Coronary artery (tissue), 2 donors: ENCODE measurements at places on chromosomes 6 and 20.
A peak's percentile ranks its signal among the peaks of the same experiment; 100 is the strongest.

DNA sequence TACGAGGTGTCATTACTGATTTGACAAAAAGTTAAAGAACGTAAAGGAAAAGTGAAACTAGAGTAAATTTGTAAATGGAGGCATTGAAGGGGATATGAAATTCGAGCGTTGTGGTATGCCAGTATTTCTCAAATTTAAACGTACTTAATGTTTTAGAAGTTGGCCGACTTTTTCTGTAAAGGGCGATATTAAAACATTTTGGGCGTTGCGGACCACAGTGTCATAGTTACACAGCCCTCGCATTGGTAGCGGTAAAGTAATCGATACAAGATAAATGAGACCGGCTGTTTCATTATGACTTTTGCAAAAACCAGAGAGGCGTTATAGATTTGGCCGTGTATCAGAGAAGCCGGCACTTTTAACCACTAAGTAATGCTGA, 39.6 kb downstream of the OR2B2 start:
- no peak for DNase-seq

GRCh38 chr20:57108218-57108617, 158.2 kb downstream of the BMP7 start:
- no peak for DNase-seq

GRCh38 chr6:44342489-44342888, at the start of gene SPATS1:
Gene SPATS1 (plus strand): TSS chr6:44342650. CDS start chr6:44343096, 446 bp downstream.
- no peak for DNase-seq

DNA sequence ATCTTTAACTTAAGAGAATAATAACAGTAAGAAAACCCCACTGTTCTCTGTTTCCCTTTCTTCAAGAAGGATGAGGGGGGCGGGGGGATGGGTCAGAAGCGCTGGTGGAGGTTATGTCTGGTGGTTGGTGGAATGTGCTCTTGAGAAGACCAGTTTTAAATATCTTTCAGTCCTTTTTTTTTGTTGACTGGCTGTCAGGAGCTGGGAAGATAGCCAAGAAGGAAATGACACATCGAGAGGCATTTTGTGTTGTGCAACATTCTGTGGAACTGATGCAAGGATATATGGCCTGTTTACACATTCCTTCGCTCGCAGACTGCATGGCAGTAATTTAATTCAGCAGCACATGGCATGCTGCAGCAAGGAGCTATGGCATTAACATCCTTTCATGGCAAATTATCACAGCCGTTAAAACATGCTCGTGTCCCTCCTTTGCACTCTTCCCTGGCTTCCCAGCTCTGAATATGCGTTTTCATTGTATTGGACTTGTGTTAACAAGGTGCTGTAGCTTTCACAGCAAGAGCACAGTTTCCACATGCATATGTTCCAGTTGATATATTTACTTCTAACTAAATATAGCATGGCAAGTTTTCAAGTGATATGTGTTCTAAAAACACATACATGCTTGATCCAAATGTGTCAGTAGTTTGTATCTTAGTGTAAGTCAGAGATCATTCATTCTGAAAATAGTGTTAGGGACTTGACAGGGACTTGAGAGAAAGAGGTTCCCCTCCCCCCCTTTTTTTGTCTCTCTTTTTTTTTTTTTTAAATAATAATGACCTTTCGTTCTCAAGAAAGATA, 68.2 kb upstream of the SUPT3H start:
- peak; percentile 79 for DNase-seq

GRCh38 chr6:25275436-25275835, 3.7 kb upstream of the CARMIL1 start:
- no peak for DNase-seq

- DNase-seq = no peak
Measured at GRCh38 chr20:53867741-53868351, 202.5 kb downstream of the BCAS1 start.

DNA sequence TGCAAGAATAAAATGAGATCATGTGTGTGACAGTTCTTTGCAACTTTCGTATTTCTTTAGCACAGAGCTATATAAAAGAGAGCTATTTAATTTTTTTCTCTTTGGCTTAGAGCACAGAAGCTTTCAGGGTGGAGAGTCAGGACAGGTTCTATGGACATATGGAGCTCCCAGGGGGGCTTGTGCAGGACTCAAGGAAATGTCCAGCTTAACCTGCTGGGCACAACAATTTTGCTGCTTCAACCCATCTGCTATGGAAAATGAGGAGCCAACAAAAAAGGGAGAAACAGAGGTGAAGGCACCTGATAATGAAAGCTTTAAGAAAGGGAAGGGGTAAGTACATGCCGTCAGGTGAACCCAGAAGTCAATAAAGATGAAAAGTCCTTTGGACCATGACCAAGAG, 5.1 kb upstream of the SNAP25 start:
- DNase-seq = no peak

DNA sequence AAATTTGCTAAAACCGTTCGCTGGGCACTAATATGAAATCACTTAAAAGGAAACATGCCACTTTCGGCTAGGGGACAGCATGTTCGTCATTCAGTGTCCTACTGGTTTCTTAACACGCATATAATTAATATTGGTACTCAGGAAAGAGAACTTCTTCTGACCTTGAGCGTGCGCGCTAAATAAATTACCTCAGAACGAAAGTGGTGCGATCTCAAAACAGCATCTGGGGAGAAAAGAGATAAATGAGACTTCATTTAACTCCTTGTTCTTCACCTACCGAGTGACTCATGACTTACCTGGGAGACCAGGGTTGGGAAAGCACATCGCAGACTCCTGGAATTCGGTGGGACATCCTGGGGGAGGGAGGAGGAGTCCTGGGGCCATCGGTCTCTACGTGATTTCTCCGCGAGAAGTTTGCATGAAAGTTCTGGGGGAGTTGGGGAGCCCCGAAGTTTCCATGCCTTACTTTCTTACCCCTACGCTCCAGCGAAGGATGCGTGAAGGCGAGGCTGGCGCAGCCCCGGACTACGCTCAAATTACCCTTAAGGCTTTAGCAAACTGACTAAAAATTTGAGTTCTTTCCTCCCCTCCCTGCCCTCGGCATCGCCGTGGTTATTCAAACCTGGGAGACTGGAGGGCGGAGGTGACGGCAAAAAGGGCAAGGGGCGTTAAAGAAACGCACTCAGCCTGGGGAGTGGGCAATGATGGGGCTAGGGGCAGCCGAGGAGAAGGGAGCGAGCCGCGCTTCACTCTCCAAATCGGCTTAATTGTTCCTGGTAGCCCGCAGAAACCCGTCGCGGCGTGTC, 1.1 kb upstream of the BEND6 start:
- no peak for DNase-seq

DNA sequence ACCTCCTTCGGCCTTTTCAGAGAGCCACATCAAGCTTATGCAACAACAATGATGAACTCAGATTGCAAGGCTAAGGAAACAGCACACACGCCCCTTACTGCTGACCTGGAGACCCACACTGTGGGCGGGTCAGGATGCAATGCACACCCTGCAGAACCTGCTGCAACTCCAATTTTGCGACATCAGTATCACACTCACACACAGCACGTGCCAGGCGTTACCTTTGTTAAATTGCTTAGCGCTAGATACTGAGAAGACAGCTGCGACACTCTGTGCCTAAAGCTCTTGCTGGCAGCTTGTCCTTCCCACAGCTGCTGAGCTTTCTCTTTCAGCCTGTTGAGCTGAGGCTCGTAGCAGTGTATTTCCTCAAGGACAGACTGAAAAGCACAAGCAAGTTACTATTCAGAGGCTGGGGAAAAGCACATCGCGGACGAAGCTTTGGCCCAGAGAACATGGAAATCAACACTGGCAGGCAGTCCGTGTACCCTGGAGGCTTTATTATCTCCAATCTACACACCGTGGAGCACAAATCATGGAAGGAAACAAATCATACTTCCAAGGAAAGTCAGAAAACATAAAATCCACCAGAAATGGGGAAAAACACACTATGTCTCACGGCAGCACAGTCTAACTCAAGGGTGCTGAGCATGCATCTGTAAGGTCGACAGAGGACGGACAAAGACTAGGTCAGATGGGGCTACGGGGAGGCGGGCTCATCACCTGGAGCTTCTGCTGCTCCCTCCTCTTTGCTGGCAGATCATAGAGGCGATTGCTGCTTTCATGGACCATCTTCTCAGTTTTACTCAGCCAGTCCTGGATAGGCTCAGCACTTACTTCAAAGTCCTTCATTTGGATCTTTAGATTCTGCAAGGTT, 268.2 kb downstream of the SYNE1 start:
- no peak for DNase-seq

DNA sequence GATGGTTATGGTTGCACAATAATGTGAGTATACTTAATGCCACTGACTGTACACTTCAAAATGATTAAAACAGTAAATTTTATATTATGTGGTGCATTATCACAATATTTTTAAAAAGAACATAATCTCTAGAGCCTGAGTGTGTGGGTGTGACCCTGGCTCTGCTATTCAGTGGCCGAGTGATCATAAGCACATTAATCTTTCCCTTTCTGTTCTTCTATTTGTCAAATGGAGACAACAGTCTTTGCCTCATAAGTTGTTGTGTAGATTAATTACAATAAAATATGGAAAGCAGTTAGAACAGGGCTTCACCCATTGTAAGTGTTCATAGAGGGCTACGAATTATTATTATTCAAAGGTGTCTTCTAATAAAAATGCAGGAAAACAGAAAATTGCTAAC, 548.6 kb downstream of the HTR1B start:
- no peak for DNase-seq

- DNase-seq = no peak
Measured at GRCh38 chr6:42091718-42092023, 41.3 kb downstream of the TAF8 start.

DNA sequence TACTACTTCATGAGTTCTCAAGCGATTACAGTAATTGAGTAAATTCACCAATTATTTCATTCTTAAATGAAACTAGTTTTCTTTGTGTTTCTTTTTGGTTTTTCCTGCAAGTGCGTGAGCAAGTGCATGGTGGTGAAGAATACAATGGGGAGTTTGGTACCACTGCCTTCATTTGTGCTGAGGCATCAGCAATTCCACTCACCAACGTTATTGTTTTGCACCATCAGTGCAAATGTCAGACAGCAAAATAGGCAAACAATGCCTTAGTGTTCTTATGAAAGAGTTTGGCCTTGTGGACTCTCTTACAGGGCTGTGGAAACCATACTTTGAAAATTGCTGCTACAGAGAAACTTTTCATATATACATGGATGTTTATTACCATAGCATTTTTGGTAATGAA, 8.2 kb downstream of the CDH26 start:
- no peak for DNase-seq

DNA sequence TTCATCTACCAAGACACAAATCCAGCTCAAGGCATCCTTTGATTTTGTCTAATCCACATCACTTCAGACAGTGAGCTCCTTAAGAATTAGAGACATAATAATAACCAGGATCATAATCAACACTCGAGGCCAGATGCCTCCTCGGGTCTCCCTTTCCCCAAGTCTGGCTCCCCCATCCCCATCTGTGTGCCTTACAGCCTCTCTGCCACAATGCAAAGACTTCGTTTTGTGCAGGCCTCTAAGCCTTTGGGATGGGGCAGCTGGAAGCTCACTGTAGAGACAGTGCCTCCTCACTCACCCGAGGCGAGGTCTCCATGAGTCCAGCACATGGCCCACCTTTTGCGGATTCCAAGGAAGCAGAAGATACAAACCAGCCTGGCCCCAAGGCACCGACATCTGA, 30.3 kb downstream of the LRFN2 start:
- DNase-seq = no peak

DNA sequence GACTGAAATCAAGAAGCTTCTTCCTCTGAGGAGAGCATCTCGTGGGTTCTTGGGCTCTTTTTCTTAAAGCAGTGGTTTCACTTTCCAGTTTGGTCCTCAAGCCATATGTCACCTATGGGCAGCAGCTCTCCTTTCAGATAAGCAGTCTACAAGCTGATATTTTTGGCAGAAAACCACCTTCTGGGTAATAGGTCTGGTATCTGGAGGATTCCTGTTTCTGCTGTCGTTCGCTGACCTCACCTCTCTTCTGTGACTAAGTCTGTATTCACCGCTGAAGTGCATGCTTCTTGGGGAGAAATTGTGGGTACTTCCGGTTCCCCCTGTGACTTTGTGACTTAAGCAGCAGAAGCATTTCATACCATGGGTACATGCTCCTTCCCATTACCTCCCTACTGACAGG, 193.6 kb downstream of the EDN1 start:
- no peak for DNase-seq

DNA sequence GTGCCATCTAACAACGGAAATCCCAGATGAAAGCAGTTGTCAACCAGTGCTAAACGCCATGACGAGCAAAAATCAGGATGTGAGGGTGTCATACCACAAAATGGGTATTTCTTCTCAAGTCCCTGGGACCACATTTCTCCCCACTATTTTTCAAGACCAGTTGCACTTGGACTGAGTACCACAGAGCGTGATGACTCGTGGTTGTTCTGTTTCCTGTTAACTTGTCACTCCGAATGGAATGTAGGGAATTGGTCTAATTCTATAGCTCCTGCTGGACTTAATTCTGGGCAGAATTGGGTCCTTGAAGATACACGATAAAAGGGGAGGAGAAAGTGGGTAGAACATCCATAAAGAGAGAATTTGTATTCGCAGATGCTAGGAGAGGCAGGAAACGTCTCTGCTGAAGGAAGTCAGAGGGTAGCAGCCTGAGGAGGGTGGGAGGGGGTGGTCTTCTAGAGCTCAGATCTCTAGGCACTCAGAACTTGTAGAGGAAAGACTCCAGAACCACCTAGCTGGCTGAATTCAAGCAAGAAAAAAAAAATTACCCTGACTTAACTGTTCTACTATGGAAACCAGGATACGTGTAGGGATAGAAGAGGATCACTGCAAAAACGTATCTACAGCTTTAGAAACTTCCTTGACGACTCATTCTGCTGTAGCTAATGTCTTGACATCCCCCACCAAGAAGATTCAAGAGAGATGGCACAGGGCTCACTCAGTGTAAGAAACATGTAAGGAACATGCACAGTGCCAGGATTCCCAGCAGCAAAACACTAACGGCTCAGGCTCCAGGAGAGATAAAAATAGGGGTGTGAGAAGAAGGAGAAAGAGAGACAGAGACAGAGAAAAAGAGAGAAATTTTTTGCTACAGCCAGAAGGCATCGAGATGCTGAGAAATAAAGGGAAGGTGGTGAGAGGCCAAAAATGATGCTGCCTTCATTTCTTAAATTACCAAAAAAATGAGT, 494.7 kb downstream of the CD83 start:
- DNase-seq = no peak

DNA sequence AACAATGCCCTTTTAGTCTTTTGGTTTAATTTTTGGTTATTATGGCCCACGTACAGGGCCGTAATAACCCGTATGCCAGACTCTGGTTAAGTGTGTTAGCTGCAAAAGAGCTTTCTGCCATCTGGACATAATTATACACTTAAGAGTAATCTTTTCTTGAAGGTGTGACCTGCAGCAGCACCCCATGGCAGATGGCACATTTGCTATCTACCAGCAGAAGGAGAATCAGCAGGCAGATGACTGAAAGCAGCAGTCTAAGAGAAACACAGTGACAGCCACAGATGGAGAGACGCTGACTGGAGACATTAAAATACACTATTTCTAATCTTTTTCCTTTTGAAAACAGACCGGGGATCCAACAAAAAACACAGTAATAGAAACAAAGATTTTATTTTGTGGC, 18.7 kb downstream of the ASF1A start:
- DNase-seq = no peak

GRCh38 chr6:151443454-151443853, 8.5 kb downstream of the RMND1 start:
- DNase-seq = no peak

- no peak for DNase-seq
Measured at GRCh38 chr20:7856756-7857155, 83.5 kb downstream of the HAO1 start.

- no peak for DNase-seq
Measured at GRCh38 chr6:148720406-148720805, 26.4 kb upstream of the UST start.
